ENCODE measurements at places on chromosomes 16 and 17.
A peak's percentile ranks its signal among the peaks of the same experiment; 100 is the strongest.

GRCh38 chr16:87117936-87118335 lies 199.3 kb downstream of the C16orf95 start:
- no peak for DNase-seq

GRCh38 chr16:66003201-66003600 lies 363.3 kb upstream of the CDH5 start:
- DNase-seq, result no peak

- DNase-seq, result no peak
Measured at GRCh38 chr17:82577300-82577699, 57.8 kb downstream of the FOXK2 start.

DNA sequence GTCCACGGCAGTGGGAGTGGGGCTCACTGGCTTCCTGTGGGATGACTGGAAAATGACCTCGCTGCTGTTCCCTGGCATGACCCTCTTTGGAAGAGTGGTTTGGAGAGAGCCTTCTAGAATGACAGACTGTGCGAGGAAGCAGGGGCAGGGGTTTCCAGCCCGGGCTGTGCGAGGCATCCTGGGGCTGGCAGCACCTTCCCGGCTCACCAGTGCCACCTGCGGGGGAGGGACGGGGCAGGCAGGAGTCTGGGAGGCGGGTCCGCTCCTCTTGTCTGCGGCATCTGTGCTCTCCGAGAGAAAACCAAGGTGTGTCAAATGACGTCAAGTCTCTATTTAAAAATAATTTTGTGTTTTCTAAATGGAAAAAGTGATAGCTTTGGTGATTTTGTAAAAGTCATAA lies 7.8 kb upstream of the RNF213 start:
- peak; percentile 81 for DNase-seq

DNA sequence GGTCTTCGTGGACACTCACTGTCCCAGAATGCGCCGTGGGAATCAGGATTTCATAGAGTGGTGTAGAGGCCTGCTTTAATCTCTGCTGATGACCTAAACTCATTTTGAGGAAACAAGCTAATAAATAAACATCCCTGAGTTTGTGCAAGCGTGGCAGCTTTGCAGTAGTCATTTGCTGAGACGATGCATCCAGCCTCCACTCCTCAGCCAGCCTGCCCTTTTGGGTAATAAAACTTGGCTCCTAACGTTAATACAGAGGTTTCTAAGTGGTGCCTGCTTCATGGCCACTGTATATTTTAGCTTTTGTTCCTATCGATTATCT lies 1.3 kb downstream of the DGKE start:
- no peak for DNase-seq

DNA sequence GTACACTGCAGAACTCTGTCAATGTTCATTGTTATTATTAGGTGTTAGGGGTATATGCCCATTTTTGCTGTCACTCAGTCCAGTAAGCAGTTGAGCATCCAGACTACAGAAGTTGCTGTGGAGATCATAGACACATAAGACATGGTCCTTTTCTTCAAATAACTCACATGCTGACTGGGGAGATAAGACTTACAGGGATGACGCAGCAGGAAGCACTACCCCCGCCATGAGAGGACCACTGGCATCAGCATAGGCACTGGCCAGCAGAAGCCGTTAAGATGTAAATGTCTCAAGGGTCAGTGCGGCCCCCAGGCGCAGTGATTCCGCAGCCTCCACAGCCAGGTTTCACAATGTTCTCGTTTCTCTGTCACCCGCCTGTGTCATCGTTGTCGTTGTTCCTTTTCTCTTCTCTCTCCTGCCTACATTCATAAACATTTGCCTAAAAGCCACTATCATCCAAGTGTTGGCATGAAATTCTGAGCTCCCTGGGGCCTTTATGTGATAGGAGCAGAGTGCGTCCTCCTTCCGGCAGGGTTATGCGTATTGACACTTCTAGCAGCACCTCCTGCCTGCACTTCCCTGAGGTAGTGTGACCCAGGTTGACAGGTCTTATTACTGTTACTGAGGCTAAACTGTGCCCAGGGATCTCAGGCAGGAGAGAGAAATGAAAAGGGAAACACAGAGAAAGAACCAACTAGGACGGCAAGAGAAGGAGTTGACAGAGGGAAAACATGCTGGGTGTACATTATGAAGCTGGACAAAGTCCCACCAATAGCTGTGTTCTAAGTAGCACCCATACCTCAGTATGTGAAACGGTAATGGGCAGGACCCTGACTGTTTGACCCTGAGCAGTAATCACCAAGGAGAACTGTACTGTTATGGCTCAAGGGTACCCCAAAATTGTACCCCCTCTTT lies 17.9 kb downstream of the TANGO6 start:
- DNase-seq, result no peak

- no peak for DNase-seq
Measured at GRCh38 chr17:1511756-1512321, 4.6 kb downstream of the INPP5K start.

GRCh38 chr17:12078791-12079190 lies 58.1 kb downstream of the MAP2K4 start:
- no peak for DNase-seq

DNA sequence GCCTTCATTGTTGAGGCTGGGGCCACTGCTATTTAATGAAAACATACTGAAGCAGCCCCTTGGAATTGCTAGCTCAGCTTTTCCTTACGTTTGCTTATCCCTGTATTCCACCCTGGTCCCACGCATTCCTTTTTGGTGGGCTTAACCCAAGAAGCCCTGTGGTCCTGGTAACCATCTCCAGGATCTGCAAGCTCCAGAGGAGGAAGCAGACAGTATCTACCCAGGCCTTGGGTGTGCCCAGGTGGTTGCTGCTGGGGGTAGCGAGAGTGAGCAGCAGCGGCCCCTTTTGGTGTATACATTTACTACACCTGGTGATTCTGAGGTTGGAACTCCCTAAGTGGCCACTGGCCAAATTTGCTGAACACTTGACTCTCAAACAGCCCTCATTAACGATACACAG lies 97.7 kb downstream of the CBLN1 start:
- peak; percentile 71 for DNase-seq

- no peak for DNase-seq
Measured at GRCh38 chr16:1790261-1790610, 3.3 kb downstream of the IGFALS start.

GRCh38 chr16:69187446-69188235 lies 677 bp downstream of the SNTB2 start:
- peak; percentile 41 for DNase-seq

GRCh38 chr16:19170043-19170655 lies 2.1 kb downstream of the SYT17 start:
- no peak for DNase-seq

DNA sequence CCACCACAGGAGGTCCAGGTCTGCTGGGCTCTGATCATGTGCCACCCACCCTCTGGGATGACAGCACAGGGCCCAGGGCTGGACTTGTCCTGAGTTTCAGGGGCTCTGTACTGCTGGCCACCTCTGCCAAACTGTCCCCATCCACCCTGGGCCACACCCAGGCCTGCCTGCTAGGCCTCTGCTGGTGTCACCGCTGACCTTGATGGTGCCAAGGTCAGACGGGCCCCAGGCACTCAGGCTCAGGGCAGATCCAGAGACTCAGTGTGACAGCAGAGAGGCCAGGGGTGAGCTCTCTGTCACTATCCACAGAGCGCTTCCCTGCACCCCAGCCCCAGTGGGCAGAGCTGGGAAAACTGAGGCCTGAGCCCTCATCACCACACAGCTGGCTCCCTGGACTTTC lies 75.6 kb downstream of the RMI2 start:
- DNase-seq, result no peak

DNA sequence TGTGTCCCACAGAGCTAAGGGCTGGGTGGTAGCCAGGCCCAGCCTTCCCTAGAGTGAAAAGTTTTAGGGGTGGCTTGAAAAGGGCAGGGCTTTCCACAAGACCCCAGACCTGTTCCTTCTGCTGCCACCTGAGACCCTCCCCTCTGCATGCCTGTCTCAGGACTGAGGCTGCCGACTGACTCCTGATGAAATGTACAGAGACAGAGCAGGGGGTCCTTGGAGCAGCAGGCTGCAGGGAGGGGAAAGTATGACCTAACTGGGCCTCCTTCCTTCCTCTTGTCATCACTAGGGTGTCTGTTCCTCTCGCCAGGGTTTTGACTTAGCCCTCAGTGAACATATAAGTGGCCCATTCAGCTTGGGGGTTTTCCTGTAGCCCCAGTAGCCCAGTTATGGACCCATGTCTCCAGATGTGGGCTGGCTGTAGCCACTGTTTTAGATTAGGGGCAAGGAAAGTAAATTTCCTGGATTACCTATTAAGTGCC lies 14.9 kb upstream of the NFATC3 start:
- DNase-seq, result no peak

GRCh38 chr17:7848739-7849129 lies 6.1 kb upstream of the TMEM88 start:
- DNase-seq, result no peak

DNA sequence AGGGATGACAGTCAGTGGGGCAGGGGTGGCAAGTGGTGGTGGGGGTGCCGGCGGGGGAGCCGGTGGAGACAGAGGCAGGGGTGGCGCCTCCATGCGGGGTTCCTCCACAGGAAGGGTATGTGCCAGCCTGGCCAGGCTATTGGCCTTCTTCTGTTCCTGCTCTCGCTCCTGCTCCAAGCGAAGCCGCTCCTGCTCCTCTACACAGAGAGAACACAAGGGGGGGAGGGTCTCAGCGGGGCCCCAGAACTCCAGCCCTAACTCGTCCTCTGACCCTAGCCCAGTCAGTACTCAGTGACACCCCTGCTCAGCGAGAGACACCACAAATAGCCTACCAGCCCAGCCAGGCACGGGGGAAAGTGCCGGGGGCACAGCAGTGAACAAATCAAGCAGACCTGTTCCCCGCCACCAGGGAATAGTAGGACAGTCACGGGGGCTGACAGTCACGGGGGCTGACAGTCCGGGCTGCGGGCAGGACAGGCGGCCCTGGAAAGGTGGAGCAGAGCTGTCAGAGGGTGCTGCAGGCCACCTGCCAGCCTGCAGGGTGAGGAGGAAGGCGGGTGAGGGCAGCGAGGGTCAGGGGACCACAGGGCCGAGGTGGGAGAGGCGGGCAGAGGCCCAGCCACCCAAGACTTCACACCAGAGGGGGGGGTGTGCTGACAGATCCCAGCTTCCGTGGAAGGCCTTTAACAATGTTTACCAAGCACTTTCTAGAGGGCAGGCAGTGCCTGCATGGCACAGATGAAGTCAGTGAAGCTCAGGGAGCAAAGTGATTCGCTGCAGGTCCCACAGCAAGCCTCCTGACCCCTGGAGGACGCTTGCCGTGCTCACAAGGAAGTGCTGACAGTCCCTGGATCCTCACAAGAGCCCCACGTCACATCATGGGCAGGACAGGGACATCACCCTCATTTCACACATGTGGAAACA lies 5.3 kb downstream of the MNT start:
- DNase-seq, result no peak

DNA sequence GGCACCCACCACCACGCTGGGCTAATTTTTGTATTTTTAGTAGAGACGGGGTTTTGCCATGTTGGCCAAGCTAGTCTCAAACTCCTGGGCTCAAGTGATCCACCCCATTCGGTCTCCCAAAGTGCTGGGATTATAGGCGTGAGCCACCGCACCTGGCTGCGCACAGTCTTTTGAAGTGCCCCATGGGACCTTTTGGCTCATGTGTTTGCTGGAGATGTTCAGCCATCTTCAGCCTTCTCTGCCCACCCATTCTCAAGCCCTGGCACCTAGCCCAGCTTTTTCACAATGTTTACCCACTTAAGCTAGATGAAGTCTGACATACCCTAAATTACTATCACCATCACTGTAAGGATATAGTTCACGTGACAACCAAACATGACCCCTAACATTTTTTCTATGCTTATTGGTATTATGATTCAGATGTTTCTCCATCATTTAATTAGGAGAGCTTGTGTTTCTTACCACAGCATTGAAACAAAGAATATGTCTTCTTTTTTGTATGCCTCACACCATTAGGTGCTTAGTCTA lies 32.3 kb downstream of the PECAM1 start:
- no peak for DNase-seq

DNA sequence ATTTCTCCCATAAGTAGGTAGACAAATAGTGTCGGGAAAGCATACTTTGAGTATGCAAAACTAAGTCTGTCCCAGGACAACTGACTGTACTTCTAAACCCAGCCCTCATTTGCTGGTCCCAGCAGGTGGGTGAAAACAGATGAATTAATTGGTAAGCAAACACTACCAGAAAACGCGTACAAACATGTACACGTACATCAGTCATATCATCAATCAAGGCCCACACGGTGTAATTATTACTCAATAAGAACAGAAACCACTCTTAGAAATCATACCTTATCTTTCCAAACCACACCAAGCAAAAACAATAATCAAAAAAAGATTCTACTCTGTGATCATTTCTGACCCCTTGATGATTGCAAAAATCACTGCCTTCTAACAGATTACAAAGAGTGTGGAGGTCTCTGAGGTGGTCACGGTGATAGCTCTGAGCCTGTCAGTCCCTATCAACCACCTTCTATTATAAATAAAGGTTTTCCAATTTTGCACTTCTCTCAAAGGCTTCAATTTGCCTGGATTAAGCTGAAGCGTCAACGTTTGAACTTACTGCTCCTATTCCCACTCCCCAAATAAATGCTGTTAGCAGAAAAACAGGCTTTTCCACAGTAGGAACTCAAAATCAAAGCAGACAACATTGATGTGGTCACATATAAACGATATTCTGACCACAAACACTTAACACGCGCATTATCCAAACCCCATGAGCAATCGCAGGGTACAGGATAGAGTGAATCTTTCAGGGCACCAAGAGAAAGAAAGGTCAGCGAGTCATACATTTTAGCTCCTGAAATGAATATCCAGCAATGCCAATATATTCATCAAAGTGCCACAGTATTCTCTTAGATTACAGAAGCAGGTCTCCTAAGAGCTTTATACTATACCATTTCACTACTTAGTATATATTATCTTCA lies 211.9 kb downstream of the STX8 start:
- DNase-seq, result no peak

DNA sequence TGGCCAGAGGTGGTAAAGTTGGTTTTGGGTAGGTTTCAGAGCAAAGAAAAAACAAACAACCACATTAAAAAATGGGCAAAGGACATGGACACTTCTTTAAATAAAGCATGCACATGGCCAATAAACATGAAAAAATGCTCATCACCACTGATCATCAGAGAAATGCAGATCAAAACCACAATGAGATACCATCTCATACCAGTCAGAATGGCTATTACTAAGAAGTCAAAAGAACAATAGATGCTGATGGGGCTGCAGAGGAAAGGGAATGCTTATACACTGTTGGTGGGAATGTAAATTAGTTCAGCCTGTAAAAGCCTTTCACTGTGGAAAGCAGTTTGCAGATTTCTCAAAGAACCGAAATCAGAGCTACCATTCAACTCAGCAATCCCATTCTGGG lies 598.4 kb upstream of the SOX9 start:
- no peak for DNase-seq
